ENCODE measurements at places on chromosomes 3 and 15.

DNA sequence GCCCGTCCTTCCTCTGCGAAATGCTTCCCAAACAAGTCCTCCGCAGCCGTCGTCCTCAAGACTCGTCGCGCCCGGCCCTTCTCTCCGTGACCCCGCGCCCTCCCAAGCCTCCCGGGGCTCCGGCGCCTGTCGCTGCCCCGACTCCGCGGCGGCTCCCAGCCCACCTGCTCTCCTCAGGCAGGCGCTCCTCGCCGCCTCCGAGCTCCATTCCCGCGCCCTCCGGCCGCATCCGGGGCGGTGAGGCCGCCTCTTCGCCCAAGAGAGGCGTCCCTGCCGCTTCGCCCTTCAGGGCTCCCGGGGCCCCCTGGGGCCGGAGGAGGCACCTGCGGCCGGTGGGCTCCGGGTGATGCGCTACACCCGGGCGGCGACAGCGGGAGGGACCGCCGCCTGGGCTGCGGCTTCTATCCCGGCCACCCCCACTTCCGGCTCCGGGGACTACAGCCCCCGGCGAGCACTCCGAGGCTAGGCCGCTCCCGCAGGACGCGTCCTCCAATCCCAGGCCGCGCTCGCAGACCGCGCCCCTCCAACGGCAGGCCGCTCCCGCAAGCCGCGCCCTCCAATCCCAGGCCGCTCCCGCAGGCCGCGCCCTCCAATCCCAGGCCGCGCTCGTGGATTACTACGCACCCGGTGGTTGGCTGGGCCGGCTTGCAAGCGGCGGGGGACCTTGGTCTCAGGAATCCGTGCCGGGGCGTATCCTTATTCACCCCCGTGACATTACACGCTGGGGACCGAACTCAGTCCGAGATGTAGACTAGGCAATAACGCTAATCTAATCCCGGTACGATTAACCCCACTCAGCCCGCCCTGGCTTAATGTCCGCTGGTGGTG is at the start of gene RUBCN:
Gene RUBCN, minus strand, starts transcription at position 414 of the 828 bp plus-strand sequence. Its CDS starts 185 bp downstream, at position 229.
- DNase-seq, result peak; percentile 100

GRCh38 chr3:8622873-8623691 is 21.5 kb downstream of the SSUH2 start:
- no peak for DNase-seq

DNA sequence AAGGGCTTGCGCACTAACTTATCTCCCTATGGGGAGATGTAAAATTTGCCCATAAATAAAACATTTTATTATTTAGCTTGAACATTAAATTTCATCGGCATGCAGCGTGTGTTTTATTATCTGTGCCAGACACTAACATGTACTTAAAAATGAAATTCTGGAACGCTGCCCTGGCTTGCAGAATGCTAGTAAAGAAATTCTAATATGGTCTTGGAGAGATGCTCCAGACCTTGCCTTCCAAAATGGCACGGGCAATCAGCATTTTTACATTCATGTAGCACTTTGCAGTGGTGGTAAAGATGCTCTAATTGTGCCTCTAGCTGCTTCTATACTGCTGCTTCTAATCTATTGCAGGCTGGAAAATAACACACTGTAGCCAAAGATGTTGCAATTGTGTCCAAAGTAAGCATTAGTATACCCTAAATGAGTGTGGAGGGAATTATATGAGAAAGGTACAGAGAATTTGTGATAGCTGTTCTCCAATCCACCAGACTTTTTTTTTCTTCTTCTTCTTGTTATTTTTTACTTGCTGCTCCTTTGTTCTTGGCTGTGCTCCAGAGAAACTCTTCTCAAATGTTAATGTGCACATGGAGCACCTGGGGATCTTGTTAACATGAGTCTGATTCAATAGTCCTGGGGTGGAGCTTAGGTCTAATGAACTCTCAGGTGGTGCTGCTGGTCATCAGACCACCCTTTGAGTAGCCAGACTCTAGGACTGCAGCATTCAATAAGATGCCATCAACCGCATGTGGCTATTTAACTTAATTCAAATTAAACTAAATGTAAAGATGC is 47.3 kb downstream of the CRABP1 start:
- no peak for DNase-seq

DNA sequence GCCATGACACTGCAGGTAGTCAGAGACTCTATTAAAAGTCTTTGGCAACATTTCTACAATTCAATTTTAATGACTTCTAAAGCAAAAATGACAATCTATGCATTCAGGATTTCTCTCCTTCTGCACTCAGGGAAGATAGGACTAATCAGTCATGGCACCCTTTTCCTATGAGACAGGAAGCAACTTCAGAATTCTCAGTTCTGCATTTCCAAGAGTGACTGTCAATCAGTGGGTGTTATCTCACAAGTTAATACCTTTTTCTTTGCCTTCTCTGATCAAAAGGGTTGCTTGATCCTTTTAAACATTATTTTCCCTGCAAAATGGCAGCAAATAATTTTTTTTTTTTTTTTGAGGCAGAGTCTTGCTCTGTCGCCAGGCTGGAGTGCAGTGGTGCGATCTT is 7.8 kb upstream of the ICE2 start:
- no peak for DNase-seq

- no peak for DNase-seq
Observed at GRCh38 chr3:43378066-43378935, 92.0 kb downstream of the SNRK start.

Measured in NCI-H2107 (cell line).